Kasumi-1 (cell line): ENCODE measurements at places on chromosomes 4 and X.

DNA sequence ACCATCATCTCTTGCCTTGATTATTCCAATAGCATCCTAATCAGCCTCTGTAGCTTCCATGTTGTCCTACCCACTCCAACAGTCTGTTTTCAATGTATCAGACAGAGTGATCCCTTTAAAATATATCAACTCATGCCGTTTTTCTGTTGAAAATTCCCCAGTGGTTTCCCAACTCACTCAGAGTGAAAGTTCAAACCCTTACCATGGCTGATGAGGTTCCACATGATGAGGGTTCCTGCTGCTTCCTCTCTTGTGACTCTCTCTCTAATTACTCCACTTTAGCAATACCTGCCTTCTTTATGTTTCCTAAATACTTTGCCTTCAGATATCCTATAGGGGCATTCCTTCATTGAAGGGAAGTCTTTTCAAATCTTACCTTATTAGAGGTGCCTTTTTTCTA, 334.7 kb downstream of the PPP1R2C start:
- DNase-seq = no peak

DNA sequence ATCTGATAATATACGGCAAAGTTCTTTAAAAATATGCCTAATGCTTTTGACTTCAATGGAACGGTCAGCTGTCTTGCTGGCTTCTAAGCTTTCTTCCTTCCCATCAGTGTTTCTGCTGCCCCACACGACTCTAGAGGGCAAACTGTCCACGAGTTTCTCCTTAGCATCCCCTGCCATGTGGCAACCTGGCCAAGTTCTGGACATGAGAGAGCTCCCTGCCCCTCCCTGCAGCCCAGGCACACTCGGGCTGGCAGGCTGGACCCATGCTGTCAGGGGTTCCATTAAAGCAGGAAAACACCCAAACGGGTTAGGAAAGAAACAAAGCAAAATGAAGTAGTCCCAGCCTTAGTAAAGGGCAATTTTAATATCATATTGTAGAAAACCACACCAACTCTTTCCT, 38.8 kb downstream of the KDR start:
- no peak for DNase-seq

- DNase-seq = no peak
Observed at GRCh38 chr4:921830-922331, 10.2 kb downstream of the GAK start.

DNA sequence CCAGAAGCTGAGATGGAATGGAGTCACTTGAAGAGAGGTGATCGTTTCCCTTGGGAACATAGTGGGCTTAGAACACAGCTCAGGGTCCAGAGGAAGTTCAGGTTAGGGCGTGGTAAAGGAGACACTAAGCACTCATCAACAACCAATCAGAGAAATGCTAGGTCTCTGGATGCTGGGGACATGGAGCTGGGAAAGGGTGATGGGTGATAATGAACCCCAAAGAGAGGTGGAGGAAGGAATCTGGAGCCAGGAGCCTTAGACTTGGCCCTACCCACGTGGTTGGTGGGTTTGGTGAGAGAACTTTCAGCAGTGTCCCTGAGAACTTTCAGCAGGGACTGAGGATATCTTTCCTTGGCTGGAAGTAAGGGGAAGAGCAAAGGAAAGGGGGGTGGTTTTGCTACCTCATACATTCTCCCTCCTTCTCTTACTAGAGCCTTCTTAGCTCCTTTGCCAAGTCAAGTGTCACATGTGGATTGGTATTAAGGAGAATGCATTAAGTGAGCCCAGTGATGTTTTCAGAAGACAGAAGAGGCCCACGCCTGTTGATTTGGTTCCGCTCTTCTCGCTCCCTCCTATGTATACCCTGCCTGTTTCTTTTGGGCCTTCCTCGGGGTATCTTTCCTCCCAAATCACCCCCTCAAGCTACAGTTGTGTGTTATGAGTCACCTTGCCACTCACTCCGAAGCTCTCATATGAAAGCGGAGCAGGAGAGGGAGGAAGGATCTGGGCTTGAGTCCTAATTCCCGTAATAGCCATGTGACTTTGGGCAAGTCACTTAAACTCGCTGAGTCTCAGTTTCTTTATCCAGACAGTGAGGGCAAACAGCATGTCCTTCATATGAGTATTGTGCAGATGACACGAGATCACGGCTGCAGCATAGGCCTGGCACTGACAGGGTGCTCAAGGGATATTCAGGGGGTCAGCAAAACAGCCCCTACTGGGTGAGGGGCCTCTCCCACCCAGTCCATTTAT, 63.1 kb downstream of the TSC22D3 start:
- no peak for DNase-seq

DNA sequence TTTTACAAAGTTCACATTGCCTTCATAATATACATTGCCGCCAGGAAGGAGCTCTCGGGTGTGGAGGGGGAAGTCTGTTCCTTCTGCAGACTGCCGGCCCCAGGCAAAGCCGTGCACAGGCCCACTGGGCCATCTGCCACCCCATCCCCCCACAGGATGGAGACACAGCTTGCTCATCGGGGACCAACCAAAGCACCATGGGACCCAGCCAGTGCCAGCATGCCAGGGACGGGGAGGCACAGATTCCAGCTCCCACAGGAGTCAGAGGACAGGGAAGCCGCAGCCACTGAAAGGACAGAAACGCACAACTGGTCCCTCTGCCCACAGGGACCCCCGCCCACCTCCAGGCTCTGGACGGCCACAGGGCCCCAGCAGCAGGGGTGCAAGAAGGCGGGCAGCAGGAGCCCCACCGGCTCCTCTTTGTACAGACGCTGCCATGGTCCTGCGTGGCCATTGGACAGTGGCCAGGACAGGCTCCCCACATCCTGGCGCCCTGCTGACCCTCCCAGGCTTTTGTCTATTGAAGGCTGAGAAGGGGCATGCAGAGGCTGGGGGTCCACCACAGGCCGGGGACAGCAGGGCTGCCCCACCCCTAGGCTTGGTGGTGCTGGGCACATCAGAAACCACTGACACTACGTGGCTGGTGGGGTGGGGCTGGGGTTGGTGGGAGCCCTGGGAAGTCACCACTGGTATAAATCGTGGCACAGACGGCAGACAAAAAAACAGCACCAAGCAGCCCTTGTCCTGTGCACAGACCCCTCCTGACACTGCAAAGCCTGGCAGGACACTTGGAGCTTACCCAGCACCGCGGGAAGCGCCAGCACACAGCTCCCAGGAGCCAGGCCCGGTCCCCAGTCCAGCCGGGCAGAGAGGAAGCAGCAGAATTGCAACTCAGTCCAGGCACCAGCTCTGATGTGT, 89.0 kb downstream of the FAM53A start:
- DNase-seq = no peak

DNA sequence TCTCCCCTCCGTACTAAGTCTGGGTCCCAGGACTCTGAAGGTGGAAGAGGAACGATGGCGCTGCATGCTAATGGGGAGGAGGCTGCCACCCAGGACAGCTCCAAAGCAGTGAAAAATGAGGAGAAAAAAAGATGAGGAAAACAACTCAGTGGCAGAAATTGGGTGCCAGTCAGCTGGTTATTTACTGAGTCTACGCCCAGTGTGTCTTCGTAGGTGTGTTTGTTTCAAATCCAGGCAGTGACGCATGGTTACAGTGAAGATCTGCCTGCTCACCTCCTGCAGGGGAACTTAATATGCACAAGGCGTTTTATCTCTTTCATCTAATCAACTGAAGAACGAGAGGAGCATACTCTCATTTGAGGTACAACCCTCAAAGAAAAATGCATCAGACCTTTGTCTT, 70.9 kb upstream of the FBXW7 start:
- DNase-seq = no peak

DNA sequence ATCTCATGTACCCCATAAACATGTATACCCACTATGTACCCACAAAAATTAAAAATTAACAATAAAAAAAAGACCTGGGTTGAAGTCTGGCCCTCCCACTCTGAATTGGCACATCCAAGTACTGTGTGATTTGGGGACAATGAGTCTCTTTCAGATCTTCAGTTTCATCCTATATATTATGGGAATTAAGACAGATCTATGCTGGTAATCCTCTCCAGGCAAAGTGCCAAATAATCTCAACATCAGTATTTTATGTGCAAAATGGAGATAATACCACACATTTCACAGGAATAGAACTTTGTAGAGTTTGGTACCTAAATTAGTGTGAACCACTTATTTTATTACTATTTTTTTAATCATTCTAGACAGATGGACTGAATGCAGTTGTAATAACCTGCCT, 11.0 kb upstream of the SCD5 start:
- DNase-seq = no peak

DNA sequence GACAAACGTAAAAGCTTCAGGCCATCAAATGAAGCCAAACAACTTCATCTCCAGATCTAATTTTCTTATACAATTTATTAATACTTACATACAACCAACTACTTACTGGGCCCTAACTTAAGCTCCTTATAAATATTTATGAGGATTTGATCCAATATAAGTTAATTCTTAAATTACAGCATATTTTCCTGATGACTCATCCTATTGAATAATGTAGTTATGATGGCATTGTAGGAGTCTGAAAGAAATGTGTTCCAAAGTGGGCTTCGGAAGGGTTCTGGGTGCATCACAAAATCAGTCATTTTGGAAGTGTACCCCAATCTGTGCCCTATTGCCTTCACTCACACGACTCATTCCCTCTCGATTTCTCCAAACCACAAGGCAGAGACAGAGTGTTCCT, 455.1 kb upstream of the CTSO start:
- no peak for DNase-seq

DNA sequence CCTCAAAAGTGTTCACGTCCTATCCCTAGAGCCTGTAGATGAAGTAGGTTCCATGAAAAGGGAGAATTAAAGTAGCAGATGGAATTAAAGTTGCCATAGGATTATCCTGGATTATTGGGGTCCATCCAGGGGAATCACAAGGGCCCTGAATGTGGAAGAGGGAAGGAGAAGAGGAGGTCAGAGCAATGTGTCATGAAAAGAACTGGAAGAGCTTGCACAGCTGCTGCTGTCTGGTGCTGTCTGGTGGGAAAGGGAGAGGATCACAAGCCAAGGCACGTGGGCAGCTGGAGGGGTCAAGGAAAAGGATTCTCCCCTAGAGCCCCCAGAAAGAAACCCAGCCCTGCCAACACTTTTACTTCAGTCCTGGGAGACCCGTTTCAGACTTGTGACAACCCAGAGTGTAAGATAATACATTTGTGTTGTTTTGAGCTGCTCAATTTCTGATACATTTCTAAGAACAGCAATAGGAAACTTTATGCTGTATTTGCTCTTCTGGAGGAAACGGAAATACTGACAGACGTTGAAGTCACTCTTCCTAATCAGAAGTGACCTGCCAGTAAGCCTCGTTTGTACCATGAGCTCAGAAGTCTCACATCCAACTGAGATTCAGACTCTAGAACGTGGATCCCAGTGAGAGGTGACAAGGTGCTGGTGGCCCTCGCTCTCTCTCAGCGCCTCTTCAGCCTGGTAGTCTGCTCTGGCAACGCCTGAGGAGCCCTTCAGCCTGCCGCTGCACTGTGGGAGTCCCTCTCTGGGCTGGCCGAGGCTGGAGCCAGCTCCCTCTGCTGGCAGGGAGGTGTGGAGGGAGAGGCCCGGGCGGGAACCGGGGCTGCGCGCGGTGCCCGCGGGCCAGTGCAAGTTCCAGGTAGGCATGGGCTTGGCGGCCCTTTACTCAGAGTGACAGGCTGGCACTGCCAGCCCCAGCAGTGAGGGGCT, 34.7 kb upstream of the ENPP6 start:
- no peak for DNase-seq

DNA sequence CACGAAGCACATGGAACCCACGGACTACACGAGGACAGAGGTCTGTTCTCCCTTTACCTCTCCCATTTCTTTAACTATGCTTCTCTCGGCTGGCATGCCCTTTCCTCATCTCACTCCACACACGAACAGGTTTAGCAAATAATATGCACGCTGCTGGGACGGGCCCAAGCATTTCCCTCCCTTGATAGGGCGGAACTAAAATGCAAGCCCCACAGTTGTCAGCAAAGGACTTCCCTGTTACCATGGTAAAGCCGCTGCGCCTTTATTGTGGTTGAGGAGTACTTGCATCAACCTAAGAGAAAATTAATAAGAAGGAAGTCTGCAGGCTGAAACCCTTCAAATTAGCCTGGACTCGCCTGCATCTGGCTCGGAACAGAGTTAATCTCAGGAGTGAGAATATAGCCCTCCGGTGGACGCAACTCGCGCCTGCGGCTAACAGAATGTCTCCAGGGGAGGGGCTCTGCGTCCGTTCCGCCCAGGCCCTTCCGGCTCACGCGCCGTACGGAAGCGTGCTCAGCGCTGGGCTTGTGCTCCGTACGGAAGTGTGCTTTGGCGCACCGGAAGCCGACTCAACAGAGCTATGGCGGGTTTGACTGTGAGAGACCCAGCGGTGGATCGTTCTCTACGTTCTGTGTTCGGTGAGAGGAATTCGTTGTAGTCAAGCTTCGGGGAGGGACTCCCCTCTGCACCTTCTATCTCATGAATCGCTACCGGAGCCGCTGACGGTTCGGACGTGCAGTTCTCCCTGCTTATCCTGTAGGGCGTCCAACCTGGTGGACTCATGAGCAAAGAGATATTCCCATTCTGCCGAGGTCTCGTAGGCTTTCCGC, at the start of gene CSTF2:
CSTF2 (plus strand) TSS at position 555 of the 830 bp plus-strand sequence; CDS start at position 581, 26 bp downstream.
- peak; percentile 75 for DNase-seq

- peak; percentile 89 for DNase-seq
Observed at GRCh38 chrX:19566359-19567222, 51.3 kb upstream of the MAP3K15 start.

DNA sequence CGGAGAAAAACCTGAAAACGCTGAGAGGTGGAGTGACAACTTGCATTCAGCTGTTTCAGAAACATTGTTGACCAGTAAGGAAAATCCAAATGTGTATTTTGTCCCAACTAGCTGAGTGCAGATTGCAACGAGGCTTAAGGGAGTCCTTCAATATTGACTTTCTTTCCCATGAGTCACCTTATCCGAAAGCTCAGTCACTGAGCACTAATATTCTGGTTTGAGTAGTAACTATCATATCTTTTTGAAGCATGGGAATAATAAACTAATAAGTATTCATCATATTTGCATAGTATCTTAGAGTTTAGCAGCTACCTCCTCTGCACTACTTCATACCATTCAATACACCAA, 604.3 kb downstream of the PACRGL start:
- no peak for DNase-seq

DNA sequence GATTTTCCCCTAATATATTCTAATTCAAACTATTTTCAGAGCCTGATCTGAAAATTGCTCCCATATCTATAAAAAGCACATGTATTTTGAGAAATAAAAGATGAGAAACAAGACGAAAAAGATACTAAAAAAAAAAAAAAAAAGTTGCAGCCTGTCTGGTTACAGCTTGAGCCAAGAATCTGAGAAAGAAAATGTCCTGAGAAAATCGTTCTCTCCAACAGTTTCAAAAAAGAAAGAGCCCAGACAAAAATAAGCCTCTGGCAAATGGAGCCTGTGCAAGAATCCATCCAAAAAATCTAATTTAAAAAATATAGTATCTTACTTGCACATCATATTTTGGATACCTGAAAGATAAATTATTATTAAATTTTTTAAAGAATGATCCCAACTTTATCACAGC, 163.0 kb upstream of the TBL1X start:
- no peak for DNase-seq

- no peak for DNase-seq
Observed at GRCh38 chr4:34766935-34767334, 1477.4 kb downstream of the ARAP2 start.

- DNase-seq = no peak
Observed at GRCh38 chrX:42090395-42090794, 167.0 kb upstream of the CASK start.

- DNase-seq = no peak
Observed at GRCh38 chr4:26367811-26368210, 47.0 kb downstream of the RBPJ start.

GRCh38 chr4:136881666-136882065, 650.6 kb downstream of the PCDH18 start:
- DNase-seq = no peak
